ENCODE measurements at places on chromosomes 13 and 19.

- no peak for DNase-seq
These were observed 372.7 kb downstream of the ZNF536 start for GRCh38 chr19:30744741-30745475.

DNA sequence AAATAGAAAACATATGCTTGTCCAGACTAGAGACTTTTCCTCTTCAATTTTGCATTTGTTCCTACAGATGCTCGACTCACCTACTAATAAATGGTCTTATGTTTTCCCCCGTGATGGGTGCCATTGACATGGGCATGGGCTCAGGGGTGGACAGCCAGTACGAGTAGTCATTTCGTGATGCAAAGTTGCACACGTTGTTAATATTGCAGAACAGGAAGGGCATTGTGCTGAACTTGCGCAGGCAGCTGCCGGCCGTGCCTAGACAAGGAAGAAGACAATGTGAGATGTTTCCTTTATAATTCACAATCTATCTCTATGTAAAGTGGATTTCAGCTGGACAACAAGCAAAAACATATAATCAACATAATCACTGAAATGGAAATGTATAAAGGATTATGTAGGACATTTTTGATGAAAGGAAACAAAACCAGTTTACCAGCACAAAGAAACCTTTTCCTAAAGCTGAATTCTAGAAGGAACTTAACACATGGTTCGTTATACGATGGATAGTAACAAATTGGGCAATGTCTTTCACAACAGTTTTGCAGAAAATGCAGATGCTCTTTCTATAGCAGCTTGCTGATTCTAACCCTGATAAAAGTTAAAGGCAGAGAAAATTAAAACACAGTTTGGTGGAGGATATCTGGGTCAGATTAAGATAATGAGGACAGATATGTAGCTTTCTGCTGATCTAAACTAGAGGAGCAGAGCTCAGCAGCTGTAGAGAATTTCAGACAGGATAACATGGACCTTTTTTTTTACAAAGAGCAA lies 145.7 kb downstream of the COL4A1 start:
- DNase-seq = no peak

GRCh38 chr13:106299621-106300020 lies 235.8 kb downstream of the EFNB2 start:
- DNase-seq = no peak

- DNase-seq = no peak
These were observed 174.7 kb downstream of the MZT1 start for GRCh38 chr13:72552731-72553130.

GRCh38 chr13:63285426-63285825 lies 1869.8 kb upstream of the PCDH20 start:
- DNase-seq = no peak

DNA sequence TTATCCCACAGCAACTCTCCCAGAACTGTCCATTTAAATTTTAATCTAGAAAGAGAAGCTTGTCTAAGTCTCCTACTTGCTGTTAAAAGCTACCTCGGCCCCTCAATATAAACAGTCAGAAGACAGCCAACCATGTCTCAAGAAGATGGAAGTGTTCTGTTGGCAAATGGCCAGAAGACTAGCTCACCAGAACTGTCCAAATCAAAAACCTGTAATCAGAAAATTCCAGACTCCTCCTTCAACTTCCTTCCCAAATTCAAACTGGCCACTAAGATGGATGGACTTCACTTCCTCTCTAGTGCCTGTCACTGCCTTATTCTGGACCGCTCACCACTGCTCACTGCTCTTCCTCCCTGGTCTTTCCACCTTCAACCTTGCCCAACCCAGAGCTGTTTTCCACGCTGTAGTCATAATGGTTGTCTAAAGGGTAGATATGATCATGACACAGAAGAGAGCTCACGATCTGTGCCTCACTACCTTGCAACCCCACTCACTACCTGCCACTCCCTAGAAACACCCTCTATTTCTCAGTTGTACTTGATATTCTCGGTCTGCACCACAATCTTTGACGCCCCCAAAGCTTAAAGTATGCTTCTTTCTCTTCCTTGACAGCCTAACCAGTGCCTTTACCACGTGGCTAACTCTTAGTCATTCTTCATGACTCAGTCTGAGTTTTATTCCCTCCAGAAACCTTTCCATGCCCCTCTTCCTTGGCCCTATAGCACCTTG lies 9.2 kb downstream of the FGF14 start:
- no peak for DNase-seq

DNA sequence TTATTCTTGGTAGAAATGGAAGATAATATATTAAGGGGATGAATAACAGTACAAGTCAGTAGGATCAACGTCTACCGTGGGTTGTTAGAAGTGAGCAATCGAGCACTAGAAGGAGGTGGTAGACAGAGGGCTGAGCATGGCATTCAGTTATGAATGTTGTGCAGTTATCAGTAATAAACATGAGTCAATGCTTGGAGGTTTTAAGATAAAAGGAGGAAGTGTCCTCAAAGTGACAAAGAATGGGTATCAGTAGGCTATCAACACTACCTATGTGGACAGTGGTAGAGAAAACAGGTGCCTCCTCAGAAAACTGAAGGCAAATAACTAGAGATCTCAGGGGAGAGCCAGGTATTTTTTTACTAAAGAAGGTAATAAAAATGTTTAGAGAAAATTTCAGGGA lies 1607.0 kb downstream of the PCDH9 start:
- DNase-seq = no peak

GRCh38 chr13:104847922-104848321 lies 1687.5 kb downstream of the EFNB2 start:
- no peak for DNase-seq

- DNase-seq = no peak
These were observed 418.9 kb downstream of the DIAPH3 start for GRCh38 chr13:59744747-59745391.

- no peak for DNase-seq
These were observed 9.8 kb upstream of the ZNF544 start for GRCh38 chr19:58218899-58219298.

DNA sequence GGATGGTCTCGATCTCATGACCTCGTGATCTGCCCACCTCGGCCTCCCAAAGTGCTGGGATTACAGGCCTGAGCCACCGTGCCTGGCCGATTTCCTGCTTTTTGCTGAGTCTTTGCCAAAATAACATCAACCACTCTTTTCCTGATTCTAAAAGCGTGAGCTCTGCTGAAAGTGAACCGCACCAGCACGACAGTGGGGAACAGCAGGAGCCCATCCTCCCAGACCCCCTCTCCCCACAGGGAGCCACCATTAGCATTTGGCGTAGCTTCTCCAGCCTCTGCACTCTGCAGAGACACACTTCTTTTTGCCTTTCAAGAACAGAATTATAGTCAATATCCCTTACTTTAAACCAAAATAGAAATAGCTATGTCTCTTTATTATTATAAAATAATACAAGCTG lies 41.3 kb downstream of the MYH14 start:
- DNase-seq = no peak

- DNase-seq = peak; percentile 23
These were observed at the start of gene ZNF284 for GRCh38 chr19:44071824-44072542. ZNF284 (plus strand) TSS chr19:44072159; CDS start chr19:44076390, 4,231 bp downstream.

GRCh38 chr13:41660411-41660810 lies 203.1 kb downstream of the RGCC start:
- no peak for DNase-seq

GRCh38 chr13:75423946-75424345 lies 58.0 kb downstream of the TBC1D4 start:
- no peak for DNase-seq

- no peak for DNase-seq
These were observed 15.6 kb upstream of the HSH2D start for GRCh38 chr19:16127776-16128371.

DNA sequence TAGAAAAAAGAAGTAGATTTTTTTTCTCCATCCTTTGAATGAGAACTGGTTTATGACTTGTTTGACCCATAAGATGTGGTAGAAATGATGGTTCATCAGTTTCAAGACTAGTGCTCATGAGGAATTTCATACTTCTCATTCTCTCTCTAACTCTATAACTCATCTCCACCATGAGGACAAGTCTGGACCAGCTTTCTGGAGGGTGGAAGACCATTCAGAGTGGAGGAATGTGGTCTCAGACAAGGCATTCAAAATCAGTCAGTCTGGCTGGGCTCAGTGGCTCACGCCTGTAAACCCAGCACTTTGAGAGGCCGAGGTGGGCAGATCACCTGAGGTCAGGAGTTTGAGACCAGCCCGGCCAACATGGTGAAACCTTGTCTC lies 3.5 kb upstream of the EID2 start:
- no peak for DNase-seq

DNA sequence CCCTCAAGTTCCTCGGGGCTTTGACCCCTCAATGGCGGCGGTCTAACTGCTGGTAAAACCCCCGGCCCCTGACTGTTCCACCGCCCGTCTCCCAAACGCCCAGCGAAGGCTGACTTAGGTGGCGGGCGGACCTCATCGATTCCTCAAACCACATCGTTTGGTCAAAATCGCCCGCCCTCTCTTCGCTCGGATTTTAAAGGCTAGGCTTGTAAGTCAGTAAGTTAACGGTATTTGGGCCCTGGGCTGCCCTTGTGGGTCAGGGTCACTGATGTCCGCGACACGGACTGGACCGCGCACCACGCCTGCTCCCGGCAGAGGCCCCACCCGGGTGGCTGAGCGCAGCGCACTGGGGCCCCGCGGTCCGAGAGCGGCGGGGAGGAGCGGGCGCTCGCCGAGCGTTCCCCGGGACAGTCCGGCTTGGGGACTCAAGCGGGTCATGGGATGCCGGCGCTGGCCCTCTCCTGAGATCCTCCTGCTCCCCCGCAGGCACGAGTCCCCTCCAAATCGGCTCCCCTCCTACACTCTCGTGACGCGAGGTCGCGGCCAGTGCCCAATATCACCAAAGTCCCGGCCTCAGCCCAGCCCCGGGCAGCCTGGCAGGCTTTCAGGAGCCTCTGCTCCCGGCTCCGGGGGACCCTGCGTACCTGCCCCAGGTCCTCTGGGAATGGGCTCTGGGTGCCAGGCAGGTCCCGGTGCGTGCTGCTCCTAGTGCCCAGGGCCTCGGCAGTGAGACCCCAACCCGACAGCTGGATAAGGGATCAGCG lies 1.0 kb downstream of the FLT1 start:
- no peak for DNase-seq

GRCh38 chr19:35116072-35116801 lies 614 bp downstream of the FXYD3 start:
- no peak for DNase-seq

DNA sequence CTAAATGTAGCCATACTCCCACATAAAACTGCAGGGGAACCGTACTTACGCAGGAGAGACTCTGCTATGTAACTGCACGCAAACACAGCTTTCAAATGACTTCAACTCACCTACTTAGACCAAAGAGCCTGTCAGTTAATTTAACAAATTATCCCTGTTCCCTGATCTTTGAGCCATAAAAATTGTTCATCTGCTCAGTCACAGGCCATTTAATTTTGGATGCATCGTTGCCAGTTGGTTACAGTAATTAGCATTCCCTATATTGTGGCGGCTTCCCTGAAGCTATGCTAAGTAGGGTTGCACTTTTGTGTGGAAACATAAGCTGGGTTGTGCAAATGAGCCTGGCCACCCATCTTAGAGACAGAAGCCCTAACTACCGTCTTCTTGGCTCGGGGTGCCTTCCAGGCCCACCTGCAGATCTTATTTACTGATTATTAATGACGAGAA lies 21.2 kb upstream of the OBI1 start:
- DNase-seq = peak; percentile 58

DNA sequence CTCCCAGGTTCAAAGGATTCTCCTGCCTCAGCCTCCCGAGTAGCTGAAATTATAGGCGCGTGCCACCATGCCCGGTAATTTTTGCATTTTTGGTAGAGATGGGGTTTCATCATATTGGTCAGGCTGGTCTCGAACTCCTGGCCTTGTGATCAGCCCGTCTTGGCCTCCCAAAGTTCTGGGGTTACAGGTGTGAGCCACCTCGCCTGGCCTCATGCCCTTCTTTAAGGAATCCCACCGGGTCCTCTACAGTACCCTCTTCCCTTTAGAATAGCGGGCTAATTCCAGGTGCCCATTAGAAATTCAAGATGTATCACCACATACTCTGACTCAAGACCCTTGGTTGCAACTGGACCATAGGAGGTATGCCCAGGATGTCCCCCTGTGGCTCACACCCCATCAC lies 74.2 kb upstream of the ZNF536 start:
- no peak for DNase-seq

DNA sequence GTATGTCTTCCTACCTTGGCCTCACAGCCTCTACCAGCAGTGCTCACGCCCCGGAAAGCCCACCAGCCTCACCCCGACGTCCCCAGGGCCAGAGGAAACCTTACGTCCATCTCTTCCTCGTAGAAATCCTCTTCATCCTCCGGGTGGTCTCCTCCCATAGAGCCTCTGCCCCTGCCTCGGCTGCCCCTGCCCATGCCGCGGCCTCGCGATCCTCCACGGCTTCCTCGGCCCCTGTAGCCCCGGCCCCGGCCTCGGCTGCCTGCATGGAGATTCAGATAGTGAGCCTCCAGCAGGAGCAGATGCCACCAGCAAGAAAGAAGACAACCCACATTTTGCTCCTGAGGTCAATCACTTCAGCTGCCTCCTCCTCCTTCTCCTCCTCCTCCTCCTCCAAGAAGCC lies 27.3 kb downstream of the ZC3H4 start:
- DNase-seq = no peak

GRCh38 chr19:2135474-2136402 lies 15.6 kb downstream of the AP3D1 start:
- DNase-seq = no peak

- DNase-seq = no peak
These were observed 11.1 kb downstream of the ZNF302 start for GRCh38 chr19:34688592-34688991.

GRCh38 chr13:87147076-87147475 lies 524.1 kb upstream of the SLITRK5 start:
- DNase-seq = no peak

DNA sequence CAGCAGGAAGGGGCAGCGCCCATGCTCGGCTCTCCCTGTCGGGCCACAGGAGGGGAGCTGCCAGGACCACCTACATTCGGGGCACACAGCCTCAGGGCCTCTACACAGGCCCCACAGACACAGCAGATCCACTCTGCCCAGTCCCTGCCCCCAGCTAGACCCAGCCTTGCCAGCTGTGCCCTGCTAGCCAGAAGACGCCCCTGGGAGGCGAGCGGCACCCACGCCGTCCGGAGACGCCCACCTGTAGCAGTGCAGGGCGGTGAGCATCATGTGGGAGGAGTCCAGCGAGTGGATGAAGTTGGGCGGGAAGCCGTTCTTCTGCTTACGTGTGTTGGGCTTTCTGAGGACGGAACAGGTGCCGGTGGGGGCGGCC lies 15.1 kb downstream of the POLRMT start:
- no peak for DNase-seq

DNA sequence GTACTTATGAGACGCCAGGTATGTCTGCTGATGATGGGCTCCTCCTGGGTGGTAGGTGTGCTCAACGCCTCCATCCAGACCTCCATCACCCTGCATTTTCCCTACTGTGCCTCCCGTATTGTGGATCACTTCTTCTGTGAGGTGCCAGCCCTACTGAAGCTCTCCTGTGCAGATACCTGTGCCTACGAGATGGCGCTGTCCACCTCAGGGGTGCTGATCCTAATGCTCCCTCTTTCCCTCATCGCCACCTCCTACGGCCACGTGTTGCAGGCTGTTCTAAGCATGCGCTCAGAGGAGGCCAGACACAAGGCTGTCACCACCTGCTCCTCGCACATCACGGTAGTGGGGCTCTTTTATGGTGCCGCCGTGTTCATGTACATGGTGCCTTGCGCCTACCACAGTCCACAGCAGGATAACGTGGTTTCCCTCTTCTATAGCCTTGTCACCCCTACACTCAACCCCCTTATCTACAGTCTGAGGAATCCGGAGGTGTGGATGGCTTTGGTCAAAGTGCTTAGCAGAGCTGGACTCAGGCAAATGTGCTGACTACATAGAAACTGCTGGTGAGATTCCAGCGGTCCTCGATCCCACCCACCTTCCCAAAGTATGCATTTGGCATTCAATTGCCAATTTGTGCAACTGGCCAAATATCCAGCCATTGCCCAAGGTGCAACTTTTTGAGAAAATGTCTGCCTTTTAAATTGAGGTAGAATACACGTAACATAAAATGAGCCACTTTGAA lies 10.2 kb downstream of the OR2Z1 start:
- DNase-seq = no peak

All from NCI-H1417 treated with DMSO at 0.1 percent for 48 hours (cell line).